ENCODE measurements at places on chromosomes 7 and 10.

- no peak for DNase-seq
These were observed 3.5 kb downstream of the TEX36 start for GRCh38 chr10:125679436-125679835.

- DNase-seq = no peak
These were observed 608.0 kb downstream of the DNAJB6 start for GRCh38 chr7:157944734-157945291.

- DNase-seq = no peak
These were observed 351.0 kb upstream of the POM121L12 start for GRCh38 chr7:52684388-52684787.

DNA sequence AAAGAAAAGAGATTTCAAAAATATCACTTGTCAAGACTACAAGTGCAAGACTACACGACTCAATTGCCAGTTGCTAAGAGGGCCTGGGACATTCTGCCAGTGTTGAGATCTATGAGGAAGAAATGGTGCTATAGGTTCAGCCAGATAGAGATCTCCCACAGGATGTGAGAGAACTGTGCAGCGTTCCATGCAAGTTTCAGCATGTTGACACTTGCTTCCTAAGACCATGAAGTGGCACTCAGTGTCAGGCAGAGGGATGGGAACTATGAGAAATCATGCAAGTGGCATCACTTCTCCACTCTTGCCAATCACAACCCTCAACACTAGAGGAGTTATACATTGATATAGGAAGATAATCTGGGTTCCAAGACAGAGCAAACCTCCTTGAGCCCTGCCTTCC lies 210.3 kb downstream of the CHRM2 start:
- DNase-seq = no peak

DNA sequence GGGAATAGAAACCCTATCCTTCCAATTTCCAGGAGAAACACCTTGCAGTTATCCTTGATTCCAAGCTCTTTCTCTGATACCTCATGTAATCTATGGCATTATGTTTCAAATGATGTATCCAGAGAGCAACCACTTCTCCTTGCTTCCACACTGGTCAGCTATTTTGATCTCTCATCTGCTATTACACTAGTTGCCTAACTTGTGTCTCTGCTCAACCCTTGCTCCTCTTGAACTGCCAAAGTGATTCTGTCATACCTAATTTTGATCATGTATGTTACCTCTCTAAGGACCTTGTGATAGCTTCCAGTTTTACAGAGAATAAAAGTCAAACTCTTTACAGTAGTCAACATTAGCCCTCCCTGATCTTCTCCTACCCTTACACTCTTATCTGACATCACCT lies 90.4 kb downstream of the KCND2 start:
- DNase-seq = no peak

GRCh38 chr7:151692721-151693120 lies 173.0 kb upstream of the RHEB start:
- no peak for DNase-seq

DNA sequence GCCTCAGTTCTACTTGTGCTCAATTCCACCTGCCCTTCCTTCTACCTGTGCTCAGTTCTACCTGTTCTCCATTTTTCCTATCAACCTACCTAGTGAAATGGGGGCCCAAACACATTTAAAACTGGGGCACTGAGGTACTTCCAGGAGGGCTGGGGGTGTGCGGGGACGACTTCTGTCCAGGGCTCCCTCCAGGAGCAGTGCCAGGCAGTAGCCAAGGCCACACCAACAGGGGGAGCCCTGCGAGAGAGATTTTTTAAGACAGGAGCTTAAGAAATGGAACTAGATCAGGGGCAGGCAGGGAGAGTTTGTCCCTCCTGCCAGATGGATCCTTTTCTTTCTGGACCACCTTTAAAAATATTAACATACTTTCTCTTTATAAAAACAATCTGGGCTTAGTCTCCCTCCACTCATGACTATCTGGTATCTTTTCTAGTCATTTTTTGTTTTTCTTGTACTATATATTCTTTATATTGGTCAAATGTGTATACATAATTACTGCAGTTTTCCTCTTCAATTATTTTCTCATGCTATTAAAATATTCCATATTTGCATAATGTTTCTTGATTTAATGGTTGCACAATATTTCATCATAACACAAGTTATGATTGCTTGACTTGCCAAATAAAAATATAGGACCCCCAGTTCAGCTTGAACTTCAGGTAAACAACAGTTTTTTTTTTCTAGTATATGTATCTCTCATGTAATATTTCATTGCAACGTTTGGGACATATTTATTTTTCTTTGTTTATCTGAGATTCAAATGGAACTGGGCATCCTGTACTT lies 47.3 kb upstream of the INSYN2A start:
- peak; percentile 50 for DNase-seq

DNA sequence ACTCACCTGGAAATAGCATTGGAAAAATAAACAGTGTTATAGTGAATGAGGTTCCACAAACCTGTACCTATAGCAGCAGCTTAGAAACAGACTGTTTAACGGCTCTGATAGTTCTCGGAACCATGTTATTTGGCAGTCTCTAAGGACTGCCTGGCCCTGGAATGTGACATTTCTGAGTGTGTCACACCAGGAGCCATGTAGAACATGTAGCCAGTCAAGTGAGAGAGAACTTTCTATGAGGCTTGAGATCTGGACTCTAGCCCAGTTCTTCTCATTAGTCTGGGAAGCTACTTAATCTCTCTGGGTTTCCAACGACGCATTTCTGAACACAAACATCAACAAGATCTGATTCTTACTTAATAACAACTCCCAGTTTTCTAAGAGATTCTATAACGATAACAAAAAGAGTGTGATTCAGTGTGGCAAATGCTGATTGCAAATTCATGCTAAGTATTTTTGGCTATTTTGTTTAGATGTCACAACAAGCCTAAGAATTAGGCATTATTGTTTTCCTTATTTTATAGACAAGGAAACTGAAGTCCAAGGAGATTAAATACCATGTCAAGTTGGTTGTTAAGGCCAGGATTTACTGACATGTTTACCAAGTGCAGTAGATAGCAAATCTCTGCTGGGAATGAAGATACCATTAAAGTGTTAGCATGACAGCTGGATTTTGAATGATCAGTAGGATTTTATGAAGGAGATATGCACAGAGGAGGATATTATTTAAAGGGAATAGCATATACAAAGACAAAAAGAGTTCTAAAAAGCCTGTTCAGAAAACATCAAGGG lies 47.2 kb downstream of the APBB1IP start:
- no peak for DNase-seq

DNA sequence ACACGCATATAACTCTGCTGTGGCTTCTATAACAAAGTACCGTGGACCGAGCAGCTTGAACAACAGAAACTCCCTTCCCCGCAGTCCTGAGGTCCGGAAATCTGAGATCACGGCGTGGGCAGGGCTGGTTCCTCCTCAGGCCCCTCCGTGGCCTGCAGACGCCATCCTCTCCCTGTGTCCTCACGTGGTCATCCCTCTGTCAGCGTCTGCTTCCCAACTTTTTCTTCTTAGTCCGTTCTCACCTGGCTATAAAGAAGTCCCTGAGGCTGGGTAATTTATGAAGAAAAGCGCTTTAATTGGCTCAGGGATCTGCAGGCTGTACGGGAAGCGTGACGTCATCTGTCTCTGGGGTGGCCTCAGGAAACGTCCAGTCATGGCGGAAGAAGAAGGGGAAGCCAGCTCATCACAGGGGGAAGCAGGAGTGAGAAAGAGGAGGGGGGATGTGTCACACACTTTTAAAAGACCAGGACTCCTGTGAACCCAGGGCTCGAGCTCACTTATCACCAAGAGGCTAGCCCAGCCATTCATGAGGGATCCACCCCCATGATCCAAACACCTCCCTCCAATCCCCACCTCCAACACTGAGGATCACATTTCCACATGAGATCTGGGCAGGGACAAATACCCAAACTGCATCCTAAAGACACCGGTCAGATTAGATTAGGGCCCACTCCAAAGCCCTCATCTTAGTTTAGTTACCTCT lies 91.2 kb upstream of the INSIG1 start:
- DNase-seq = peak; percentile 79

GRCh38 chr10:78349911-78350663 lies 316.4 kb downstream of the RPS24 start:
- DNase-seq = no peak

DNA sequence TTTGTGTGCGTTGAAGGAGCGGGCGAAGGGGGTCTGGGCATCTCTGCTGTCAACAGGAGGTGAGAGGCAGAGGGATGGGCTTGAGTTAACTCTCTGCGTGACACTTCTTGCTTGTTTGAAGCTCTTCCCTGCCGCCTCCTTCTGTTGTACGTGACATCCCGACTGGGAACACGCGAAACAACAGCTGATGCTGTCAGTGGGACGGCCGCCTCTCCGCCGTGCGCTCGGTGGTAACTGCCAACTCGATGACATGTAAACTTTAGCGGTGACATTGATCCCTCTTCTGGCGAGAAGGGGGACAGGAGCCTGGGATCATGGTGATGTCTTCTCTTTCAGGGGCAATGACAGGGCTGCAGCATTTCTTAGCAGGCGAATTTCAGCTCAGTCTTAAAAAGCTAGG lies 394.5 kb downstream of the TYW1 start:
- DNase-seq = no peak

- no peak for DNase-seq
These were observed 4.5 kb upstream of the EEPD1 start for GRCh38 chr7:36148422-36149065.

- DNase-seq = no peak
These were observed 2.0 kb downstream of the SEMA3D start for GRCh38 chr7:85184599-85185423.

DNA sequence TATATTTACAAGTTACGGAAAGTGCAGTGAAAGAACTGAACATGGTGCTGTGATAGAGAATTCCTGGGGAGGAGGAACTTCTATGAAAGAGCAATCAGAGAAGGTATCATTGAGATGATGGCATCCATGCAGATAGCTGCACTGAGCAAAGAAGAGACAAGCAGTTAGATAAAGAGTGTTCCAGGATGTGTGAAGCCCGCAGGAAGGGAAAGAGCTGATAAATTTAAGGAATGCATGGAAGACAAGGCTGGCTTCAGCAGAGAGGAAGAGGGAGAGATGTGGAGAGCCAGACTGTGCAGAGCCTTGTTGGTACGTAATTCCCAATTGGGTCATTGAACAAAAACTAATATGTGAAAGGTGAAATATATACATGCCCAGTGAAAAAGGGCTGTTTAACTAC lies 538.9 kb downstream of the INHBA start:
- DNase-seq = no peak

DNA sequence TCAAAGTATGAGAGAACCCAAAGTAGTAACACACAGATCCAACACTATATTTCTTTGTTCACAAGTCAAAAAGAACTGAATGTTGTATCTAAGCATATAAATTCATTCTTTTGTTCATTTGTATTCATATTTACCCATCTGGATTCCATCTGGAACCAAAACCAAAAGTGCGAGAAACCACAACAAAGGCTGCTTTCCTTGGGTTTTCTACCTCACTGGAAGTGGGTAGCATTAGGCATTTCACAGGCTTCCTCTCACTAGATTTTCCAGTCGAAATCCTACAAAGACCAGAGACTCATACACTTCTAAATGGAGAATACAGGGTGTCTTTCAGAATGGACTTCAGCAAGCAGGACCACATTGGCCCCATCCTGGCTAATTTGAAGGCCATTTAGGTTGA lies 109.8 kb upstream of the WNT16 start:
- no peak for DNase-seq

- DNase-seq = no peak
These were observed 15.9 kb downstream of the ZNF3 start for GRCh38 chr7:100065452-100066186.

GRCh38 chr10:72086466-72087391 lies 1.6 kb downstream of the SPOCK2 start:
- peak; percentile 73 for DNase-seq

DNA sequence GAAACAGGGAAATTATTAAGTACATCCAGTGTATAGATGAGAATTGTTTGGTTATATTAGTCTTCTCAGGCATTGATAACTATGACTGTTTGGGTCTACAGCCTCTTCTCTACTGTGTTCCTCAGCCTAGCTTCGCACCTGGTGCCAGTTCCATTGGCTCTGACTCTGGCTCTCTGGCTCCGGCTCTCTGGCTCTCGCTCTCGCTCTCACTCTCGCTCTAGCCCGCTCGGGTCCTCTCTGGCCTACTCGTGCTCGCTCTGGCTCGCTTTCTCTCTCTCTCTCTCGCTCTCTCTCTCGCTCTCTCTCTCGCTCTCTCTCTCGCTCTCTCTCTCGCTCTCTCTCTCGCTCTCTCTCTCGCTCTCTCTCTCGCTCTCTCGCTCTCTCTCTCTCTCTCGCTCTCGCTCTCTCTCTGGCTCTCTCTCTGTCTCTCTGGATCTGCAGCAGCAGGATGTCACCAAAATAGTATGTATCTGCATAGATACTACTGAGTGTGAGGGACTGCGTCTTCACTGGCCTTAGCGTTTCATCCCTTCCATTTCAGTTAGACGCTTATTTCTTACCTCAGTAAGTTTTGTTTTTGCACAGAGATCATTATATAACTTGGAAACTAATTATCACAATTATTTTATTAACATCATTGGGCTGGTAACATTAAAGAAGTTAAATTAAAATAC lies 6.5 kb upstream of the SSBP1 start:
- no peak for DNase-seq

DNA sequence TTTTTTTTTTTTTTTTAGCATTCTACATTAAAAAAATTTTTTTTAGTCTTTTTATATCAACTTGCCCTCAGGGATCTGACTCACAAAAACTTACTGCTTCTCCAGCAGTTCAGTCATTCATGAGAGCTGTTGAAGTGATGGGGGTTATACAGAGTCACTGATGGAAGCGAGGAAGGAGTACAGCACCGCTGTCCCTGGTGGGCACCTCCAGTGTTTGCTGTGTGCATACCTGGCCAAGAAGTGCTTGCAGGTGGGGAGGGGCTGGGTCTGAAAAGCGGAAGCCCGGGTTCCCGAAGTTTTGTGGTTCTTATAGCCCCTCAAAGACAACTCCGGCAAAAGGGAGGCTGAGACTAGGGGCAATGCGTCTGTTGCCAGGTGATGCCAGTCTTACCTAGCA lies 46.2 kb downstream of the MINDY4 start:
- no peak for DNase-seq

DNA sequence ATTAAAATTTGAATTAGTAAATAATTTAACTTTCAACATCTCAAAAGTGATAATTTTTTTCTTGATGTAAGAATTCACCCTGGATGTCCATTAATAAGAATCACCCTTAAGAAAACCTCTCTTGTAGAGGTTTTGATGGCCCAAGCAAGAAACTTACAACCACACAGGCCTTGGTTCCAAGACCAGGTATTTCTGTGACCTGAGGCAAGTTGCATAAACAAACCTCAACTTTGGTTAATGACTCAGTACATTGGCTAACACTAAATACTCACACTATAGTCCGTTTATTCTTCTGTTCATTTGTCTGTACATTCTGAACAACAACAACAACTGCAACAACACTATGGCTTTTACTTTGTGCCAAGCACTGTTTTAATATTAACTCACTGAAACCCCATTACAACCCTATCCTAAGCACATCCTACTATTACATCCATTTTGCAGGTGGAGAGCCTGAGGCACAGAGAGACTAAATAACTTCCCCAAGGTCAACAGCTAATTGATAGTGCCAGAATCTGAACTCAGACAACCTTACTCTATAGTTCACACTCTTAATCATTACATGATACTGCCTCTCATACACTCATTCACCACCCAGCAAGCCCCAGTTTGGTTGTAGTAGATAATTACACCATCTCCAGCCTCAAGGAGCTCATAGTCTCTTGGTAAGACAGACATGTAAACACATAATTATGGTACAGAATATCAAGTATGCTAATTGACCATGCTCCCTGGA lies 6.6 kb downstream of the ANK3 start:
- DNase-seq = no peak

GRCh38 chr10:37860494-37861190 lies 3.2 kb upstream of the ZNF248 start:
- no peak for DNase-seq

All from stimulated activated CD8-positive, alpha-beta memory T cell treated with anti-CD3 and anti-CD28 coated beads, Interleukin-4, amount 100 ng/mL, for 48 hours (primary cell).